ENCODE measurements at places on chromosomes 1 and 21. TPM values are rescaled to one million over a fixed set of nuclear protein-coding genes. Genes with fewer than 3 reads are reported as not detected.

EIF4G3 gene
- polyA plus RNA-seq = 37.9 TPM

TSTD1 gene
- 244 TPM for polyA plus RNA-seq

NBPF12 gene
- polyA plus RNA-seq = 3.4 TPM

RORC gene
- polyA plus RNA-seq = 0.26 TPM

SELP gene
- not detected for polyA plus RNA-seq

TMPRSS15 gene
- not detected for polyA plus RNA-seq

OR2L5 gene
- polyA plus RNA-seq = not detected

LHX4 gene
- 1.2 TPM for polyA plus RNA-seq

KIF21B gene
- polyA plus RNA-seq = 4.6 TPM

UTS2 gene
- not detected for polyA plus RNA-seq

CHD5 gene
- 0.32 TPM for polyA plus RNA-seq

SERPINC1 gene
- not detected for polyA plus RNA-seq

LAD1 gene
- polyA plus RNA-seq = 18.9 TPM

TMEM35B gene
- polyA plus RNA-seq = 27.0 TPM

OR2T29 gene
- not detected for polyA plus RNA-seq

ADORA3 gene
- not detected for polyA plus RNA-seq

TACSTD2 gene
- 0.77 TPM for polyA plus RNA-seq

RGS7 gene
- 2.0 TPM for polyA plus RNA-seq

TPTE gene
- not detected for polyA plus RNA-seq

SPRR2F gene
- 0.44 TPM for polyA plus RNA-seq

TRABD2B gene
- 2.2 TPM for polyA plus RNA-seq

RGS18 gene
- not detected for polyA plus RNA-seq

VHLL gene
- polyA plus RNA-seq = not detected

SHE gene
- 0.23 TPM for polyA plus RNA-seq

MTF1 gene
- 5.6 TPM for polyA plus RNA-seq

ARHGEF16 gene
- 11.2 TPM for polyA plus RNA-seq

LHX8 gene
- 0.77 TPM for polyA plus RNA-seq

REN gene
- polyA plus RNA-seq = not detected

ACTA1 gene
- 13.0 TPM for polyA plus RNA-seq

CD1D gene
- polyA plus RNA-seq = 1.5 TPM

HES4 gene
- 7.9 TPM for polyA plus RNA-seq

CLDN8 gene
- polyA plus RNA-seq = not detected

KIF14 gene
- polyA plus RNA-seq = 10.8 TPM

GREM2 gene
- polyA plus RNA-seq = 0.24 TPM

CD84 gene
- not detected for polyA plus RNA-seq

CLDN17 gene
- polyA plus RNA-seq = not detected

Measured in GM23338 (cell line).